Thymus (tissue), 14 donors: ENCODE measurements at places on chromosomes 2 and 18. TPM values are rescaled to one million over a fixed set of nuclear protein-coding genes. Genes with fewer than 3 reads are reported as not detected.

Gene TMEM37
- polyA plus RNA-seq, result 4.9 TPM

Gene VWA3B
- polyA plus RNA-seq, result 0.30 TPM

Gene ONECUT2
- polyA plus RNA-seq, result 0.02 TPM

Gene KIAA2012
- 0.05 TPM for polyA plus RNA-seq

Gene CFC1
- polyA plus RNA-seq, result 2.6 TPM

Gene MEP1B
- 0.11 TPM for polyA plus RNA-seq

Gene TSHZ1
- polyA plus RNA-seq, result 10.2 TPM

Gene HES6
- 18.7 TPM for polyA plus RNA-seq

Gene SLC9A2
- 0.75 TPM for polyA plus RNA-seq
